ENCODE measurements at places on chromosomes 12 and 14.
A peak's percentile ranks its signal among the peaks of the same experiment; 100 is the strongest.

DNA sequence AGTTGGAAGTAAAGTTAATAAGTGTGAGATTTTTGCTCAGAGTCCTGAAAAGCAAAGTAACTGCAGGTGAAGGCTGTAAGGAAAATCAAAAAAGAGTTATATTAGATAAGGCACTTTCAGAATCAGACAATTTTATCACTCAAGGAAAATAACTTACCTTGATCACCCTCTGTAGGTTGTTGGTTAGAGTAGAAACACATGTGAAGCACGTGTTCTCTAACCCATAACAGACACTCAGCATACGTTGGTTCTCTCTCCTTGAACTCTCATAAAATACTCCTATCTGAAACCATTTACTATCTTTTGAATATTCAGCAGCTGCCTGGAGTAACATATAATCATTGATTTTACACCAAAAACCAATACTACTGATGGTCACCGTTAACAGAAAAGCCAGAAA is 335.5 kb downstream of the KCNH5 start:
- DNase-seq, result no peak

DNA sequence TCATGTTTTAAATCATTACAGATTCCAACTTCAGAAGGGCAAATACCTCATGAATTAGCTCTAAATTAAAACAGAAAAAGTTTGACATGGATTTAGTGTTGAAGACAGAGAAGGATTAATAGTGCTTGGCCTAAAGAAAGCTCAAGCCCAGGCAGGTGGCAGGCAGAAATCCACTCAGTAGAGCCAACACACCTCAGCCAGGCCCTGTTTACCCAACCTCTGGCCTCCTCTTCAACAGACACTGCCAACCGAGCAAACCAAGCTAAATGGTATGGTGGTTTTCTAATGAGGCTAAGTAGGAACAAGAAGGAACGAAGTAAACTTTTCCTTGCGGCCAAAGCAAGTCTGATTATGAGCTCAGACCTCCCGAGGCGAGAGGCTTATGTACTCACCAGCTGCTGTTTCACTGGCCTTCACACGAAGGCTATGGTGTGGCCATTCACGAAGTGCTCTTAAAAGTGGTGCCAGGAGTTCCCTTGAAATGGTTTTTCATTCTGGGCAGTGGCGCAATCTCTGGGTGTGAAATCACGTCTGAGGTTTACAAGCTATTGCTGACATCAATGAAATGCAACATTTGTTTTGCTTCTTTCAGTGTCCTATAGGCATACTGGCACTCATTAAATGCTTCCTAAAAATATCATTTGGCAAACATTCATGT is 124.1 kb upstream of the LGR5 start:
- DNase-seq, result no peak

DNA sequence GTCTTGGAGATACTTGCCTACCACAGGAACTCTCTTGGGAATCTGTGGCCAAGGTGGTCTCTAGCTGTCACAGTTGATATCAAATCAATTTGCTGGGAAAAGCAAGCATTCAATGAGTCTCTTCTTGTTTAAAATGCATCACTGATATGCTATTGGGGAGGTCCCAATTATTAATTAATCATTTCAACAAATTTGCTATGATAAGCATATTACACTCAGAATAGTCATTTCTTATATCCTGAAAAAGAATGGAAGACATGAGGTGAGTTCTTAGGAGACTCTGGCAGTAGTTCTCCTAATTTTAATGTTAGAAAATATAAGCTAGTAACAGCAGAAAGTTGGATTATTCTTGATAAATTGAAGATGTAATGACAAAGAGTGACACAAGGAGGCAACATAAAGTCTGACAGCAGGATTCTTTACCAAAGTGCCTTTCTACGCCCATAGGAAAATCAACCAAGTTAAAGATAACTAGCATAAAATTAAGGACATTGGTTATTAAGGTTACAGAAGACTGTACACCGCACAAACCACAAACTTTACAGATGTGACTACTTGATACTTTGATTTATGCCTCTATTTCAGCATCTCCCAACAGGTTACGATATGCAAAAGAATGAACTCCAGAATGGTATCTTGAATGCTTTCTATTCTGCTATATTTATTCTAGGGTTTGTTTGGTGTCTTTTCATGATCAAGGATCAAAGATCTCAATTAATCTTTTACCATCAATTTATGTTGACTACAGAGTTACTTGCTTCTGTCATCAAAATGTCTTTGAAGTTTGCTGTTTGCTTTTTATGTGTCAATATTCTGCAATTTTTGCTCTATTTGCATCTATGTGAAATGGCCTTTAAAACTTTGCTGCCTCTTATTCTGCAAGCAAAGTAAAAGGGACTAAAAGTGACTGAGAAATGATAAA is 349.6 kb upstream of the CLEC14A start:
- no peak for DNase-seq

DNA sequence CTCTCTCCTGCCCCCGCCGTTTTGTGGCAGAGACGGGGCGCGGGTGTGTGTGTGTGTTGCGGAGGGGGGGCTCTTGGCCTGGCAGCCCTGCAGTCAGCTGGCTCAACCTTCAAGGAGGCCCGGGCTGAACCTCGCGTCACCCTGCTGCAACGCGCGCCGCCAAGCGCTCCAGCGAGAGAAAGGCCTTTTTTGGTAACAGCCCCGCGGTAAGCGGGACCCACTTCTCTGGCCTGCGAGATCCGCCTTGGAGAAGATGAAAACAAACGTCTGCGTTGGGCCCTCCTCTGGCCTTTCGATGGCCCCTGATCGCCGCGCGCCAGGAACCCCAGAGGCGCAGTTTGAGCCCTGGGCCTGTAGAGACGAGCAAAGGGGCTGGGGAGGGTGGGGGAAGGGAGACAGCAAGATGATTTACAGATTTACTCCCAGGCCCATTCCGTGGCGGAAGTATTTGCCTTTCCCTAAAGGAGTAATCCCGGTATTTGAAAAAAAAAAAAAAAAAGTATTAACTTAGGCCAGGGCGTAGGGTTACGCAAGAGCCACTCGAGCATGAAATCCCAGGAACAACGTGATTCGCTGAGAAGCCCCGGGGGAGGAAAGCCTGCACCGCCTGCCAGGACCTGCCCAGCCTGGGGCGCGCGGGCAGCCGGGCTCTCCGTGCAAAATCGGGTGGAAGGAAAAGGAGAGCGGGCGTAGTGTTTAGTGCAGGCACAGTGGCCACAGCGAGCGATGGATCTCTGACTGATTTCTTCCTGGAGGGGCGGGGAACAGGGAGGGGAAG is 4.5 kb upstream of the IRF2BPL start:
- DNase-seq, result peak; percentile 84

GRCh38 chr12:38662829-38663228 is 242.6 kb downstream of the CPNE8 start:
- no peak for DNase-seq

DNA sequence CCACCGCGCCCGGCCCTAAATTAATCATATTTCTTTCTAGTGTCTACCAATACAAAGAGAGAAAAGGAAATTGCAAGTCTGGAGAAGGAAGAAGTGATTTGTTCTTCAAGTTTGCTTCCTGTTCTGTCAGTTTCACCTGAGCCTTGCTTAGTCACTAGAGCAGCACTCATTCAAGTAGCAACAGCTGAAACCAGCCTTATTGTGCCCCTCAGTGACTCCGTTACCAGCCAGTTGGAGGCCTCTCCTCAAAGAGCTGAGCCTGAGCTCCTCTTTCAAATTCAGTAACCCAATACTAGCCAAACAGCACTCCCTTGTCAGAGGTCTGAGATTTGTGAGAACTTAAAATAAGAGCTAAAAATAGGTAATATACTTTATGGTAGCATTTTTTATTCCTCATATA is 17.4 kb downstream of the PAWR start:
- DNase-seq, result no peak

DNA sequence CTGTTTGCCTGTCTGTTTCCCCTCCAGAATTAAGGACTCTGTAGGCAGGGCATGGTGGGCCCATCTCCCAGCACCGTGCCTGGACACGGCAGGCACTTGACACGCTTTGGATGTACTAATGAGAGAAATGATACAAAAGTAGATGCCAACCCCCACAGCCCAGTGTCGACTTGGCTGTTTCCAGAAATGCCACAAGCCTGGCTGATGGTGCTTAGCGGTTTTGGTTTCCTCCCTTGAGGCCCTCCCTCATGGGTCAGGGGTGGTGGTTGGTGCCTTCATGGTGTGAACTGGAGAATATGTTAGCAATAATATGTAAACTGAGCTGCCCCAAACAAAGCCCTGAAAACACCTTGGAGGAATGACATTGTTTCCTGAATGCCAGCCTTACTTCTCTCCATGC is 55.5 kb upstream of the ESRRB start:
- no peak for DNase-seq

- DNase-seq, result no peak
These were observed 310.0 kb downstream of the ADAMTS20 start for GRCh38 chr12:43241986-43242385.

GRCh38 chr14:101412739-101413138 is 148.6 kb upstream of the DIO3 start:
- no peak for DNase-seq

- DNase-seq, result peak; percentile 76
These were observed 125.7 kb downstream of the TSPAN9 start for GRCh38 chr12:3202734-3203446.

DNA sequence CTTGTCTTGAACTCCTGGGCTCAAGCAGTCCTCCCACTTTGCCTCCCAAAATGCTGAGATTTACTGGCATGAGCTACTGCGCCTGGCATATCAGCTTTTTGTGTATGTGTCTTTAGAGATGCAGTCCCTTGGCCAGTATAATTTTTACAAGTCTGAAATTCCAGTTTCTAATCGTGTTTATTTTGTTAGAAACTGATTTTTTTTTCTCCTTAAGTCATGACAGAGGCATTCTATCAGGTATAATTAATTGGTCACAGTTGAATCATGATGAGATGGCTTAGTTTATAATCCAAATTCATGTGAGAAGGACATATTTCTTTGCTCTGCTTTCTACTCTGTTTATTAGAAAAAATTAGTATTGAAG is 98.9 kb downstream of the PCNX1 start:
- no peak for DNase-seq

- no peak for DNase-seq
These were observed 6.0 kb upstream of the GTSF1 start for GRCh38 chr12:54479421-54479820.

DNA sequence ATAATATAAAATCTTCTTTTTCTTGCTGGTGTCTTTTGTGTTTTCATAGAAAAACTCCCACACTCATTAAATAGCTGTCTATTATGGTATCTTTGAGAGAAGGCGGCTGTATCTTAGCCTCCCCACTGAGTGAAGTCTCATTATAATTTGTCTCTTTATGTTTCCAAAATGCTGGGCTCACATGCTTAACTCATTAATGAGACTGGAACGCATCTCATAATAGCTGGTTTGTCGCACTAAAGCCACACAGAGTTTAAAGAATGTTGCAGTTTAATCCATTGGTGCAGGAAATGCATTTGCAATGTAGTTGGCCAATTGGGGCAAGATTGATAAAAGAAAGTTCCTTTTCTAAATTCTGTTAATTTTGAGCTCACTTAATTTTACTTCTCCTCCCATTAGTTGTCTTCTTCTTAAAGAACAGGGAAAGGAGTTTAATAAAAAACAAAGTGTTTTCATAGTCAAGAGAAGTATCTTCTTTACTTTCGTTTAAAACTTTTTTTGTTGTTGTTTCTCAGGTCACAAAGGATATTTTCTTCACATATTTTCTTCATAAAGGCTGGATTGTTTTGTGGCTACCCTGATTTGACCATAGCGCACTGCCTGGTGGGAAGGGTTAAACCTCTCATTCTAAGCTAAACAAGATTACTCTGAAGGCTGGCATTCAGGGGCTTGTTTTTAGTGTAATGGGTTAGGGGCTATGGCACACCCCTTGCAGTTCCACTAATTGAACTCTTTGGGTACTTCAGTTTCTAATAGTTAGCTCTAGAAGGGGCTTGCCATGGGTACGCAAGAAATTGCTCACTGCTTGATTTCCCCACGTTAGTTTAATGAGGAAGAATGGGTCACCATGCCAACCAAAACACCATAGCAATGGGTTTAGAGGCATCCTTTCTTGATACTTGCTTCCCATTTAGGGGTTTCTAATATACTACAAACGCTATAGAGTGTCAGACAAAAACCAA is 197.0 kb downstream of the TMTC2 start:
- no peak for DNase-seq

GRCh38 chr14:61516964-61517653 is 178.2 kb upstream of the HIF1A start:
- DNase-seq, result no peak

GRCh38 chr14:20490563-20490962 is 14.8 kb upstream of the RNASE10 start:
- DNase-seq, result no peak

DNA sequence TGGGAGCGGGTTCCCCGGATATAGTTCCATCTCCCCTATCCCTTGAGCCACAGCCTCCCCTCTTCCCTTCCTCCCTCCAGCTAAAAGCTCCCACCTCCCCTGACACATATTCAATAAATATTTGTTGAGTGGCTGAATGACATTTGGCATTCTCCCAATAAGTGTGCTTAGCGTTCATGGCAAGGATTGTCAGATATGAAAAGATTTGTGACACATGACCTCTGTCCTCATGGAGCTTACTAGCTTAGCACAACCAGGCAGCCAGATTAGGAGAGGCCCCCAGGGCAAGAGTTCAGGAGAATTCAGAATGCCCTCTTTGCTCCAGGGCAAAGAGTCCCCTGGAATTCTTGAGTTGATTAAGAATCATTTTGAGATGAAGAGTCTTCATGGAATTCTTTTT is 22.5 kb upstream of the SLC6A12 start:
- no peak for DNase-seq

Data from activated T-cell treated with anti-CD3 and anti-CD28 coated beads, Interleukin-2, amount 50 U/mL, for 24 hours (primary cell).